ENCODE measurements at places on chromosomes 3 and 15. TPM values are rescaled to one million over a fixed set of nuclear protein-coding genes. Genes with fewer than 3 reads are reported as not detected.
A peak's percentile ranks its signal among the peaks of the same experiment; 100 is the strongest.

DUOXA2 gene
- total RNA-seq, result 0.87 TPM

GOLGA6L4 gene
- total RNA-seq, result 3.9 TPM

BCL2A1 gene
- 4.2 TPM for total RNA-seq

CRYGS gene
- 2.1 TPM for total RNA-seq

ARPIN gene
- total RNA-seq, result 8.1 TPM

GOLGA6B gene
- not detected for total RNA-seq

CCDC13 gene
- total RNA-seq, result 1.3 TPM

GRCh38 chr3:100637197-100637631, 27.8 kb downstream of the ADGRG7 start:
- DNase-seq, result no peak
- no peaks in the 10 kb centered on the region for H3K4me1 ChIP-seq
- no peaks in the 10 kb centered on the region for H3K36me3 ChIP-seq
- no peak overlapping the region for H3K4me3 ChIP-seq
- H3K27me3 ChIP-seq, result no peaks in the 10 kb centered on the region

- H3K4me1 ChIP-seq, result no peaks in the 10 kb centered on the region
- no peak for DNase-seq
- no peak overlapping the region for H3K27ac ChIP-seq
- no peaks in the 10 kb centered on the region for H3K27me3 ChIP-seq
- H3K36me3 ChIP-seq, result no peaks in the 10 kb centered on the region
Measured at GRCh38 chr15:36643551-36643950, 64.1 kb downstream of the CDIN1 start.

- DNase-seq, result no peak
- no peaks in the 10 kb centered on the region for H3K27me3 ChIP-seq
- no peaks in the 10 kb centered on the region for H3K4me1 ChIP-seq
- H3K36me3 ChIP-seq, result no peaks in the 10 kb centered on the region
- H3K27ac ChIP-seq, result no peak overlapping the region
Measured at GRCh38 chr3:80771085-80771484, 990.4 kb downstream of the GBE1 start.

GRCh38 chr3:8599146-8599545, 45.5 kb downstream of the SSUH2 start:
- H3K4me3 ChIP-seq, result no peak overlapping the region
- H3K27ac ChIP-seq, result no peak overlapping the region
- H3K4me1 ChIP-seq, result no peaks in the 10 kb centered on the region
- no peaks in the 10 kb centered on the region for H3K36me3 ChIP-seq
- peak; percentile 17 for DNase-seq
- no peaks in the 10 kb centered on the region for H3K27me3 ChIP-seq

GRCh38 chr3:138875754-138876664, 41.3 kb upstream of the PIK3CB start:
- DNase-seq, result no peak
- no peaks in the 10 kb centered on the region for H3K36me3 ChIP-seq
- no peak overlapping the region for H3K27ac ChIP-seq
- H3K27me3 ChIP-seq, result no peaks in the 10 kb centered on the region
- H3K4me1 ChIP-seq, result no peaks in the 10 kb centered on the region
- no peak overlapping the region for H3K4me3 ChIP-seq

DNA sequence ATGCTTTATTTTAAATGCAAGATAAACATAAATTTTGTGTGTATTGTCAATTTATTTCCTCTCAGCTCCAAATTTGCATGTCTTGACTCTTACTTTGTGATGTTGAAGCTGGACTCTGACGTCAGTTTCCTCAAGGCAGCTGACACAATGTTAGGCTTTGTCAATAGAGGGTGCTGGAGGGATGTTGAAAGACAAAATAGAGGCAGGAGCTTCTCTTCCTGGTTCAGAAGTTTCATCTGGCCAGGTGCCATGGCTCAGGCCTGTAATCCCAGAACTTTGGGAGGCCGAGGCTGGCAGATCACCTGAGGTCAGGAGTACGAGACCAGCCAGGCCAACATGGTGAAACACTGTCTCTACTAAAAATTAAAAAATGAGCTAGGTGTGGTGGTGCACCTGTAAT, 408.6 kb downstream of the GBE1 start:
- no peaks in the 10 kb centered on the region for H3K4me1 ChIP-seq
- no peak overlapping the region for H3K27ac ChIP-seq
- H3K4me3 ChIP-seq, result no peak overlapping the region
- peak; percentile 3 for DNase-seq
- no peaks in the 10 kb centered on the region for H3K36me3 ChIP-seq

DNA sequence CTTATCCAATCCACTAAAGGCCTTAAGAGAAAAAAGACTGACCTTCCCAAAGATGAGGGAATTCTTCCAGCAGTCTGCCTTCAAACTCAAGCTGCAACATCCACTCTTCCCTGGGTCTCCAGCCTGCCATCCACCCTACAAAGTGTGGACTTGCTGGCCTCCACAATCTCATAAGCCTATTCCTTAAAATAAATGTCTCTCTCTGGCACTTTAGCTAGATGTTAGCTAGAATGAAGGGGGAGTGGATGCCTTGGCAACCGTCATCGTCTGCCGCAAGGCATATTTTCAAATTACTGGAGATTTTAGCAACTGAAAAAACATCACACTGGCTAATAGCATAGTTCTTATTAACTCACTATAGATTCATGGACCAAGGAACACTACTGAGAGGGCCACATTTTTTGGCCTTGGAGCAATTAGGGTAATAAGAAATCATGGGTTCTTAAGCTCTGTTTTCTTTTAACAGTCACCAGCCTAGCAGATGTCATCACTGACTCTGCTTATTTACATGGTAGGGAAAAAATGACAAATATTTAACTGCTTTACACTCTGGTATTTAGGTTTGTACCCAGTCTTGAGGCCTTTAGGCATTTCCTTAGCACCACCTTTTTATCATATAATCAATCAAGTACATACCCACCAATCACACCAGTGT, 245.3 kb downstream of the MYRIP start:
- H3K27ac ChIP-seq, result no peak overlapping the region
- no peaks in the 10 kb centered on the region for H3K4me1 ChIP-seq
- H3K36me3 ChIP-seq, result no peaks in the 10 kb centered on the region
- no peak overlapping the region for H3K4me3 ChIP-seq
- no peak for DNase-seq

DNA sequence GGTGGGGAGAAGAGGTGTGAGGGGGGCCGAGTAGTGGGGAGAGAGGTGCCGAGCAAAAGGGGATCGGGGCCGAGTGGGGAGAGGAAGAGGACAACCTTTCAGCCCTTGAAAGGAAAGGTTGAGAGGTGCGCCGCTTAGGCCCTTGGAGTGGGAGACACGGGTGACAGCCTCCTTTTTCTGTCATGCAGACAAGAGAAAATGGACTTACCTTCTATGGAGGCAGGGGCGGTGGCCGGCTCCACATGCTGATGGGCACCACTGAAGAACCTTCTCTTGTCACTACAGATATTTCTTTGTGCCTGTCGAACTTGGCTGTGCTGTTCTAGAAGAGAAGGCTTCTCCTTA, 421 bp downstream of the KLHL18 start:
- H3K27me3 ChIP-seq, result no peaks in the 10 kb centered on the region
- peaks cover 13% of the 10 kb centered on the region for H3K4me1 ChIP-seq
- peak overlapping the region; percentile 81 for H3K4me3 ChIP-seq
- H3K36me3 ChIP-seq, result peaks cover 11% of the 10 kb centered on the region

DNA sequence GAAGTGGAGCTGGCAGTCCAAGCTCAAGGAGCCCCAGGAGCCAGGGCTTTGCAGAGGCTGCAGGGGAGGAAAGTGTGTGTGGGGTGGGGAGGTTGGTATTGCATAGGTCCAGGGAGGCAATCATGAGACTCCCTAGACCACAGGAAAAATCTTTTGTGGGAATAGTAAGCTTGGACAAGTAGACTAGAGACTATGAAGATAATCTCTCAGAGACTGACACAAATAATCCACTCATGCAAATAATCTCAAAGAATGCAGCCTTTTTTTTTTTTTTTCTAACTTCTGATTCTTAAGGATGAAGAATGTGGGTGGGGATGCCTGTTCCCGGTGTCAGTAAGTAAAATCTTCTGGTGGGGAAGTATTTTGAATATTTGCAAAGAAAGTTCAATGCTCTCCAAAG, 113.7 kb downstream of the GREM1 start:
- no peak overlapping the region for H3K27ac ChIP-seq
- no peaks in the 10 kb centered on the region for H3K36me3 ChIP-seq
- no peak overlapping the region for H3K4me3 ChIP-seq
- H3K4me1 ChIP-seq, result no peaks in the 10 kb centered on the region
